ENCODE measurements at places on chromosomes 3 and 15.

DNA sequence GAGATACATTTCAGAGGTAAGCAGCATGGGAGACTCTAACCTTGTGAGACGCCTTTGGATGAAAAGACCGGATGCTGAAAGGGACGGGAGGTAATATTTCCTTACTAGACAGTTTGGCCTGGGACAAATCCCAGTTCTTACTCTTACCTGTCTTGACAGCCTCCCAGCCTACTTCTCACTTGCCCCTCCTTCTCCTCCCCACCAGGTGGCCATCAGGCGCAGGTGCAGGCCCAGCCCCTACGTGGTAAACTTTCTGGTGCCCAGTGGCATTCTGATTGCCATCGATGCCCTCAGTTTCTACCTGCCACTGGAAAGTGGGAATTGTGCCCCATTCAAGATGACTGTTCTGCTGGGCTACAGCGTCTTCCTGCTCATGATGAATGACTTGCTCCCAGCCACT is 6.3 kb downstream of the HTR3D start:
- DNase-seq, result no peak

DNA sequence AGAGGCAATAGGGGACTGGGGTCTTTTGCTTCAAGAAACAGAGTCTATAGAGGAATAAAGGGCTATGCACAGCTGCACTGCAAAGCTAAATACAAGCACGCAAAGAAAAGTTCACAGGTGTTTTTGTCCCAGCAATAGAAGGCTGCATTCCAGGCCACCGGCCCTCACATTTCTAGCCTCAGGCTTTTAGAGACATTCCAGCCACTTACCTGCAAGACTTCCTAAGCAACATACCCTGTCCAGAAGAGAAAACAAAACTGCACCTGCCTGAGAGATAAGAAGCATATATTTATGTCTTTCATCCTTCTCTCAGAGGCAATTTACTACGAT is 220.5 kb downstream of the OPA1 start:
- no peak for DNase-seq

DNA sequence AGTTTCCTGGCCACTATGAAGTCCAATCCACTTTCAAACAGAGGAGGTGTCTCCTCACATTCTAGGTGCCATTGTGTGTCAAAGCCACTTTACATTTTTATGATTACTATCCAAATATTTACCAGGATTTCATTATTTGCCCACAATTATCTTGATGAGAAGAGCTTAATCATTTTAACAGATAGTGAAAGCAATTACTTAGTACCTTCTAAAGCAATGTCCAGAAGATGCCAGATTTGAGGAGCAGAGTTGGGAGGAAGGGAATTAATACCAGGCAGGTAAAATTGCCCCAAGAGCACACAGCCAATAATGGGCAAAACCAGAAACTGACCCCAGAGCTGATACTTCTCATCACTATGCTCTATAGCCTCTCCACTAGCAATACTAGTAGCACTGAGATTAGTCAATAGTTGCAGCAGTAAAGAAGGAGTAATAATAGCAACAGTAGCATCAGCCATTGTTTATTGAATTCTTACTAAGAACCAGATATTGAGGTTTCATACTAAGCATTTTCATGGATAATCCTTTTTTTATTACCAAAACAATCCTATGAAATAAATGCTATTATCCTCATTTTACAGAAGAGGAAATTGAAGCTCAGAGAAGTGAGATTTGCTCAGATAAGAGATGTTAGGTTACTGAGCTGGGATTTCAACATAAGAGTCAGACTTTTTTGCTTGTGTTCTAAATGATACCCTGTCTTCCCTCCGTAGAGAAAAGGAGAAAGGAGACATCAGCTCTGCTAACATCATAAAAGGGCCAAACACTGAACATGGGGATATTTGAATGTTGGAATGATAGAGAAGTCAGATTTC is 509.3 kb upstream of the CFAP20DC start:
- DNase-seq, result no peak

- DNase-seq, result no peak
Observed at GRCh38 chr15:25780479-25781255, 82.5 kb downstream of the ATP10A start.

GRCh38 chr3:18344306-18345014 is 80.7 kb downstream of the SATB1 start:
- DNase-seq, result no peak

GRCh38 chr3:123755501-123755900 is 128.6 kb downstream of the MYLK start:
- no peak for DNase-seq

Data from mesothelial cell of epicardium (in vitro differentiated cells).